ENCODE measurements at places on chromosomes 5 and 9.

GRCh38 chr5:174411479-174411819 lies 312.9 kb upstream of the MSX2 start:
- DNase-seq: no peak

GRCh38 chr5:1048861-1049838 lies 40.5 kb downstream of the NKD2 start:
- no peak for DNase-seq

DNA sequence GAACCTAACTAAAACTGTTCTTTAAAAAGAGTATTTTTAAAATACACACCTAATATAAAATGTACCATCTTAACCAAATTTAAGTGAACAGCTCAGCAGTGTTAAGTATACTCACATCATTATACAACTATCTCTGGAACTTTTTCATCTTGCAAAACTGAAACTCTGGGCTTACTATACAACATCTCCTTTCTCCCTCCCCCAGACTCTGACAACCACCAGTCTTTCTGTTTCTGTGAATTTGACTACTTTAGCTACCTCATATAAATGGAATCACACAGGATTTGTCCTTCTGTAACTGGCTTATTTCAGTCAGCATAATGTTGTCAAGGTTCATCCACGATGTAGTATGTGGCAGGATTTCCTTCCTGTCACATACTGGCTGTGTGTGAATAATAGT lies 93.5 kb downstream of the FOXD1 start:
- no peak for DNase-seq

DNA sequence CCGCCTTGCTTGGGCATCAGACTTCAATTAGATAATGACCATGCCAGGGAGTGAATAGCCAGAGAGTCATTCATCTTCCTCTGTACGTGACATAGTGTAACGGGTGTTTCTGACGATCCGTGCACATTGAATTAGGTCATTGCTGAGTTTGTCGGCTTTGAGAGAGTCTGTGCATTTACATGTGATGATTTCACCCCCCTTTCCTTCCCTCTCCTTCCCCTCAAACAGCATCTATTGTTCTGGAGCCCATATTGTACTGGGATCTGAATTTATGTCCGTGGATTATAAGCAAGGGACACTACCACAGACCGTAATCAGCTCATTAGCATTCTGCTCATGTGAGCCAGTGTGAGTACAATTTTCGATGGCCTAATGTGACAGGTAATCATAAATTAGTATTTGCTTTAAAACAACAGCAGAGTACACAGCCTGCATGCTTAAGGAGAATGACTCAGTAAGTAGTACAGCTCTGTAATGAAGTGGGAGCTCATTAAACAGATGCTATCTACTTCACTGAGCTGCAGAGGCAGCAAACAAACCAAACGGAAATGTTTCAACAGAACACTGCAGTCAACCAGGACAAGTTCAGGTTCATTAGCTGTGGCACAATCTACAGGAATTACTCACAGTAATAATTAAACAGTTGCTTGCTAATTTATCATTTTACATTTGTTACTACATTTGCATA lies 302.1 kb downstream of the CSNK1G3 start:
- DNase-seq: peak; percentile 64

- DNase-seq: no peak
Measured at GRCh38 chr5:39863926-39864552, 439.3 kb upstream of the DAB2 start.

- no peak for DNase-seq
Measured at GRCh38 chr9:35254237-35254636, 92.4 kb downstream of the UNC13B start.

DNA sequence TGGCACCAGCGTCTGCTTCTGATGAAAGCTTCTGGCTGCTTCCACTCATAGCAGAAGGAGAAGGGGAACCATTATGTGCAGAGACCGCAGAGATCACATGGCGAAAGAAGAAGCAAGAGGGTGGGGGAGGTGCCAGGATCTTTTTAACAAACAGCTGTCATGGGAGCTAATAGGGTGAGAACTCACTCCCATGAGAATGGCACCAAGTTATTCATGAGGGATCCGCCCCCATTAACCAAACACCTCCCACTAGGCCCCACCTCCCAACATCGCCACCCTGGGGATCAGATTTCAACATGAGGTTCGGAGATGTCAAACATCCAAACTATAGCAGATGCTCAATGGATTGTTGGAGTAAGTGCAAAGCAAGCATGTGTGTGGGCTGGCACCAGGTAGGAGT lies 125.8 kb upstream of the SLIT3 start:
- DNase-seq: no peak

GRCh38 chr5:29197631-29198454 lies 1995.6 kb upstream of the CDH6 start:
- no peak for DNase-seq

DNA sequence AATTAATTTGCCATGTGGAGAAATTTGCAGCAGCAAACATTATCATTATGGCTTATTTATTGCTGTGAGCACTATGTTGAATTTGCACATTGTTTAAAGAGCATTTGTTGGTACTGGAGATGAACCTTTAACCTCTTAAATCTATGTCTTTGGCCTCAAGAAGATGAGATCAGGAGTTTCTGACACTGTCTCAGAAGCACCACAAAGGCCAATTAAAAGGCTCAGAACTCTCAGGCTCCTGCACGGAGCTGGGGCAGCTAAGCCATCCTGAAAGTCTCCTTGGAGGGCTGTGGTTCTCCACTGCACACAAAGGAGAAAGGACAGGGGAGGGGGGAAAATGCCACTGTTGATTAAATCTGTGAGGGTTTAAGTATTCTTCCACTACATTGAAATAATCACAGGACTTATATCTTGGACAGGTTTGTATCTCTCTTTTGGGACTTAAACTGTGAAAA lies 33.1 kb downstream of the ZNF366 start:
- no peak for DNase-seq

DNA sequence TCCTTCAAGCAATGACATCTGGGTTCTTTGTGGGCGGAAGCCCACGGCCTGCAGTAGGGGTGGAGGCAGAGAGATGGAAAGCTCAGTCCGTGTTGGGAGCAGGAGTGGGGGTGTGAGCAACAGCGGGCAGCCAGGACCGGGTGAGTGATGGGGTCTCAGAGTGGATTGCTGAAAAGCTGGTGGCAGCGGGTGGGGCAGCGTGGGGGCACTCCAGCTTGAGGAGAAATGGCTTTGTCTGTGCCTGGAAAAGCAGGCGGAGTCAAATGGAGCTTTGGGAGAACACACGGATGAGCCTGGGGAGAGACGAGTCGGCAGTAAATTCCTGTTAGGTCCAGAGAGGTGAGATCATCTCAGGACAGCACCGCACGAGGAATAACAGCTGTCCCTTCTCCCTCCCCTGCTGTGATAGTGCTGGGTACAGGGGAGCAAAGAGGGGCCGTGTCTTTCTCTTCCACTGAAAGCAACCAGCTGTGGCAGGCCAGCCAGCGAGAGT lies 42.1 kb downstream of the CACNA1B start:
- no peak for DNase-seq

- DNase-seq: no peak
Measured at GRCh38 chr5:64161420-64161819, 4.2 kb upstream of the RNF180 start.

DNA sequence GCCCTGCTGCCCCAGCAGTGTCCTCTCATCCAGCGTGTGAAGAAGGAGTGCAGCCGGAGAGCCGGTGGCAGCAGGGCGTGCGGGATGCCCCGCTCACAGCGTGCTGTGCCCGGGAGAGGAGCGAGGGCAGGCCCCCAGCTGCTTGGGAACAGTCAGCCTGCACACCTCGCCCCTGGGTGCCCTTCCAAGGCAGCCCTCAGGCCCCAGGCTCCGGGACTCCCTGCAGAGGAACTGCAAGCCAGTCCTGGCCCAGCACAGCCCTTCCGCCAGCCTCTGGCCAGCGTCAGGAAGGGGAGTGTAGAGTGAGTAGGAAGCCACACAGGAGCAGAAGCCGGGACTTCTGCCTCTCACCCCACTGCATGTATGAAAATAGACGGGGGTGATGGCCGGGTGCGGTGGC lies 43.5 kb downstream of the ADAMTS2 start:
- DNase-seq: no peak

DNA sequence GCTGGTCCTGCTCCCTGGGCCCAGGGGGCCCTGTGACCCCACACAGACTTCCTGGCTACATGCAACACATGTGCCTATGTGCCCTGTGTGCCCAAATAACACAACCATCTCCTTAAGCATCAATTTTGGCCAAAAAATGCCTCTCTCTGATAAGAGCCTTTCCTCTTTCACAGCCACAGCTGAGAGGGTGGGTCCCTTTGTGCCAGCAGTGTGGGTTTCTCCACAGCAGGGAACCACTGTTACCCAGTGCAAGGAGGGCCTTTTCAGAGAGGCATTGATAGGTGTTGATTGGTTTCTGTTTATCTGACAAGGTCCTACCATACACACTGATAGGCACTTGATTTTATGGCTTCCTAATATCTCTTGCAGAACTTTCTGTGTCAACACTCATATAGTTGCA lies 42.7 kb downstream of the SYK start:
- peak; percentile 52 for DNase-seq
